ENCODE measurements at places on chromosomes 2 and 18.

- DNase-seq: no peak
Measured at GRCh38 chr2:162217598-162217997, 25.6 kb downstream of the FAP start.

GRCh38 chr2:120959426-120959825 is 223.8 kb downstream of the GLI2 start:
- DNase-seq: no peak

- DNase-seq: no peak
Measured at GRCh38 chr2:209348433-209348832, 75.4 kb upstream of the MAP2 start.

DNA sequence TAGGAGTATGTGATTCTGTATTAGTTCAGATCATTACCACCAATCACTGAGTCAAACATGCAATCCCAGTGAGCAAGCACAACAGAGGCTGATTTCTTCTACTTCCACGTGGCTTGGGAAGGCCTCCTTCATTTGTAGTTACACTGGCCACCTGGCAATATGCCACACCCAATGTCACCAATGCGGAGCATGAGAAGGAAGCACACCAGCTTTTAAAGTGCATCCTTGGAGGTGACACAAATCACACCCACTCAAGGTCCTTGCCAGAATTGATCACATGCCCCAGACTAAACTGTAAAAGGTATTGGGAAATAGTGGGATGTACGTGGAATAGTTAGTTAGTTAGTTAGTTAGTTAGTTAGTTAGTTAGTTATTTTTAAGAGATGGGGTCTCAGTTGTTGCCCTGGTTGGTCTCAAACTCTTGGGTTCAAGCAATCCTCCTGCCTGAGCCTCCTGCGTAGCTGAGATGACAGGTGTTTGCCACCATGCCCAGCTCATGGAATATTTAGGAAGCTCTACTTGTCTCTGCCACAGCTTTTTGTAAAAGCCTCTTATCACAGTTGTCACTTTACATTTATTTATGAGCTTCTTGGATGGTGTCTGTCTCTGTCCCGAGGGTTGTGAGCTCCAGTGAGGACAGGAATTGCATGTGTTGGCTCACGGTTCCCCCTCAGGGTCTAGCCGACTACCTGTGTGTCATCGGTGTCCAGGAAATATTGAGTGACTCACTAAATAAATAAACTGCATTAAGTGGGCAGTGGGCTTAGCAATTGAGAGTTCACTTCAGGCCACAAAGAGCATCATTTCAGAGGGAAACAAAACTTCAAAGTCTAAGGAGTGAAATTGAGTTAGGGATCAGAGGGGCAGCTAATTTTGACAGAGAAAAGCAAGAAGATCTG is 28.1 kb upstream of the CAB39 start:
- no peak for DNase-seq

DNA sequence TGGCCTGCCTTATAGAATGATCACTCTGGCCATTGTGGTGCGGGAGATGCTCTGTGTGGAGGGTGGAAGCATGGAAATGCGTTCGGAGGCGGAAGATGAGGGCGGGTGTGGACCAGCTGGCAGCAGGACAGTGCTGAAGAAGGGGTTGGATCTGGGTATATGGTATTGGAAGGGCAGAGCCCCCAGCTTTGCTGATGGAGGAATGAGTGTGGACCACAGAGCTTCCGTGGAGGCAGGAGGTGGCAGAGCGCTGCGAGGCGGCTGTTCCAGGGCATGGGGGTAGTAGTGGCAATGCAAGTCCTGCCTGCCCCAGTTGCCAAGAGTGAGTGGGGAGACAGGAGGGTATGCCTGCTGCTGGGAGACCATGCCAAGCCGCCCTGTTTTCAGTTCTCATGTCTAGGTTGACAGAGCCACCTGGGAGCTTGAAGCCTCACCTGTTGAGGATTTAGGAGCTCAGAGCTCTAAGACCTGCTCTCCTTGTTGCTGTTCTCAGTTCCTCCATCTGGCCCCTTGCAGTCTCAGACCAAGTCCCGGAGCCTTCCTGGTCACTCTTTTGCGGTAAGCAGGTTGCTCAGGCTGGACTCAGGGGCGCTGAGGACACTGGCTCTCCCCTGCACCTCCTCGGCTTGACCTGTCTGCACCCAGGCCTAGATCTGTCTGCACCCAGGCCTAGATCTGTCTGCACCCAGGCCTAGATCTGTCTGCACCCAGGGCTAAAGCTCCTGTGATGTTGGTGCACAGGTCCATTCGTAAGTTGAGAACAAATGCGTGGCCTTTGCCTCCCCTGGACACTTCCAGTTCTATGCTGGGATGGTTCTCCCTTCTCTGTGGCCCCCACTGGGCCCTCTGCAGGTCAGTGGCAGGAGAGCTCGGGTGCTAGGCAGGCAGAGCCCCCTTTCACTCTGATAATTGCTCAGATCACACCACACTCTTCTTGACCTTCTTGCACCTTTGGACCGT is 290.5 kb upstream of the HS6ST1 start:
- no peak for DNase-seq

DNA sequence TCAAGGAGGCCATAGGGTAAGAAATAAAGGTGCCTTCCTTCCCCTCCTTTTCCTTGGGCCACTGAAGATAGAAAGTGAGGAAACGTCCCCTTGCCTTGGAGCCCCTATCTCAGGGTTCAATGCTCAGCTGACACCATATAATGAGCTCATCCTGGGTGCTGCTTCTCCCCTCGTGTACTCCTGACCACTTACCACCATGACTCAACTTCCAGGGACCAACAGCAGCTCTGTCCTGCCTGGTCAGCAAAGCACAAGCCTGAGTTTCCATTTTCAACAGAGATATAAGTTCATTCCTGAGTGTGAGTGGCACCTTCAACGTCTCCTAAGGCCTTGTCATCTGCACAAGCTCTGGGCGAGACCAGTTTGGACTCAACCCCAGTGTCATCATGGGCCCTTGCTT is 151.2 kb downstream of the CAPN13 start:
- no peak for DNase-seq

GRCh38 chr2:71614976-71615766 is 161.8 kb downstream of the DYSF start:
- no peak for DNase-seq

- DNase-seq: no peak
Measured at GRCh38 chr2:187377340-187377739, 70.7 kb downstream of the CALCRL start.

DNA sequence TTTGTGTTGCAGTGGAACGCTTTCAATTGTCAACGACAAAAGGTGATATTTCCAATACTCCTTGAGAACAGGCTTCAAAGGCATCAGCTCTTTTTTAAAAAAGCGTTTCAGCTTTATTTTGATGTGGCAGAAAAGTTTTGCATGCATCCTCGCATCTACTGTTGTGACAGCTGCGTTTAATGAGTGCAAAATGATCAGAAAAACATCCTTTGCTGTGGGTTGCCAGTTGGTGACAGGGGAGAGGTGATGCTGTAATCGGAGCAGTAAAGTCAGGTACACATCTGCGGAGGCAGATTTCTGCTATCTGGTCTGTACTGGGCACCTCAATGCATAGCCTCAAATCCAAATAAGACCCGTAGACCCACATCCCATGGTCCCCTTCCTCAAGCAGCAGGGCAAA is 91.9 kb upstream of the POU3F3 start:
- DNase-seq: no peak

GRCh38 chr2:61759005-61759404 is 94.9 kb downstream of the FAM161A start:
- DNase-seq: no peak

DNA sequence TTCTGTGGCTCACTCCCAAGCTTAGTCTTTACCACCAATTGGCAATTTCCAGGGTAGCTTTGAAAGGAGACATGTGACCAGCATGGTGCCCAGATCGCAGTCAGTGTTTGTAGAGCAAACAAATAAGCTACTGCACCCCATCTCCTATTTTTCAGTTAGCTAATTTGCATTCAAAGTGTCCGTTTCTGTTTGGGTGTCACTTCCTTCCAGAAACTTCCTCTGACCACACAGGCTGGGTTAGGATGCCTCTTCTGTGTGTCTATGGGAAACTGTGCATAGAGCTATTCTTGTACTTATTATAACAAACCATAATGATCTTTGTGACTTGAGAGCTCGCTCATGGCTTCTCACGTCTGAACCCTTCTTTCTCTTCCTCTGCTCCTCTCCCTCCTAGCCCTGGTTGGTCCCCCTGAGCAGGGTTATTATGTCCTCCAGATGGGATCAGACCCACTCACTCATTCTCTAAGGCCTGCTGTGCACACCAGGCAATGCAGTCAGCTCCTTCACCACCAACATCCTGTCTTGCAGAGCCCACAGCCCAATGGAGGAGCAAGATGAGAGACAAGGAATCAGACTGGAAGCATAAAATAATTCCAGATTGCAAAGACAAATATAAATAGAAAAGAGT is 101.2 kb upstream of the ALK start:
- no peak for DNase-seq

DNA sequence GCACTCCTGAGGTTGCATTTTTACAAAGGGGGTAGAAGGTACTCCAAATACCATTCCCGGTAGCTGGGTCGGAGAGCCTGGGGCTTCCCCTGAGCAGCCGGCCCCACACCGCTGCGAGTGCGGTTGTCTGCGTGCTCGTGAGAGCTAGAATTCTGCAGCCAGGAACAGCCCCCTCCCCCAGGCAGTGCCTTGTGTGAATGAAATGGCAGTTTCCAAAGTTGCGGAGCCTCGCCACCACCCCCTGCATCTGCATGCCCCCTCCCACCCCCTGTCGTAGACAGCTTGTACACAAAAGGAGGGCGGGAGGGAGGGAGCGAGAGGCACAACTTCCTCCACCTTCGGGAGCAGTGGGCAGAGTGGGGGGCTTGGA is 1.1 kb downstream of the MYCN start:
- peak; percentile 30 for DNase-seq

DNA sequence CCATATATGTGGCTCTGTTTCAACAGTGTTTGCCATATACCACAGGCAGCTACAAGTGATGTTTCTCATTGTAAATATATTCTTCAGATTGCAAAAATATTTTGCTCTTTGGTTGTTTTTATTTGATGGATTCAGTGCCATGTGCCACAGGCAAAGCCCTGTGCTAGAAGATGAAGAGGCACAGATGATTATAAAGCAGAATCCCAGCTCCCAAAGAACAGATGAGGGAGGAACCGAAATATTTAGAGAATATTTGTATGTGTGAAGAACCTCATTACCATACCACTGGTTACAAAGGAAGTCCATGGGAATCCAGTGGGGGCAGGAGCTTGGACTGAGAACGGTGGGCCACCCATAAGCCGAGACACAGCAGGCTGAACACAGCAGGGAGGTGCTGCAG is 143.8 kb upstream of the NDUFV2 start:
- DNase-seq: no peak

DNA sequence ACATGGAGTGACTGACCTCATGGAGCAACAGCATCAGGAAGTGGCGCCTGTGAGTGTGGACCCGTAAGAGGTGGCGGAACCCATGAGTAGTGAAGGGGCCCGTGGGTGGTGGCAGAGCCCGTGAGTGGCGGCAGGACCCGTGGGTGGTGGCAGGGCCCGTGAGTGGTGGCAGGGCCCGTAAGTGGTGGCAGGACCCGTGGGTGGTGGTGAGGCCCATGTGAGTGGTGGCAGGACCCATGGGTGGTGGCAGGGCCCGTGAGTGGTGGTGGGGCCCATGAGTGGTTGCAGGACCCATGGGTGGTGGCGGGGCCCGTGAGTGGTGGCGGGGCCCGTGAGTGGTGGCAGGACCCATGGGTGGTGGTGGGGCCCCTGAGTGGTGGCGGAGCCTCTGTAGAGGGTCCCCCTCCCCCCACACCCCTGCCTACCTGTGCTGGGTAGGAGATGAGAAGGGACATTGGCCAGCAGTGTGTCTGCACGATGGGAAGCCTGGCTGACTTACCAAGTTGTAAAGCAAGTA is 407.7 kb upstream of the SALL3 start:
- no peak for DNase-seq

GRCh38 chr2:48200620-48201293 is 294.5 kb upstream of the FBXO11 start:
- DNase-seq: no peak

DNA sequence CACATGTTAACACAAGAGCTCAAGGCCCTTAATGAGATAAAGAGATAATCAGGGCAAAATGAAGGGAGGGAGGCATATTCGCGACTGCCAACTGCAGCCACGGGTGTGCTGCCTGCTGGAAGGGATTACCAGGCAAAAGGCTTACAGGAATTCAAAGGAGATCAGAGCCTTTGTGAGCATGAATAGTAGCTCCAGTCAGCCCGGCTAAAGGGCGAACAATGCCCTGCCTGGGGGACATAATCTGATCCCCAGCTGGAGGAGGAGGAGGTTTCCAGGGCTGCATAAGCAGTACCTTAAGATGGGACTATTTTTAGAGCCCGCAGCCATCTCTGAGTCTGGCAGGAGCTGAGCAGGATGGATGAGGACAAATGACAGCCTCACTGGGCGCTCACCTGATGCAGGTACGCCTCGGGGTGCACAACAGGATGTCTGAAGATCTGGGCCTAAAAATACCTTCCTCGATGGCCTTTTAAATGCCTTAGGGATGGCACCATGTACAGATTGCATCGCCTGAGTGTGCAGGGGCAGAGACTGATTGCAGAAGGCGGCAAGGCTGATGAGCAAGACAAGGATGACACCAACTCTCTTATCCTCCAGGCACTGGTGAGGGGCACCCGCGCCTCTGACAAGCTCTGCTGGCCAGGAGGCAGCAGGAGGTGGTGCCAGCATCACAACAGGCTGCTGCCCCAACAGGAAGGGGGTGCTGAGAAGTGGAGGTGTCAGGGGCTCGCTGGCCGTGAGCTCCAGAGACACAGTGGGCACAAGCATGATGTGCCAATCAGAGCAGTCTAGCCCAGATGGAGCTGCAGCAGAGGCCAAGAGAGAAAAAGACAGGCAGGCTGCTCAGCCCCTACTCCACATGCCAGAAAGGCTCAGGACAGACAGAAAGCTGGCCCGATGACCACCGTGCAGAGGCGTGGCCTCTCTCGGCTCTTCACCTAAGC is 111.4 kb downstream of the EIPR1 start:
- DNase-seq: no peak

DNA sequence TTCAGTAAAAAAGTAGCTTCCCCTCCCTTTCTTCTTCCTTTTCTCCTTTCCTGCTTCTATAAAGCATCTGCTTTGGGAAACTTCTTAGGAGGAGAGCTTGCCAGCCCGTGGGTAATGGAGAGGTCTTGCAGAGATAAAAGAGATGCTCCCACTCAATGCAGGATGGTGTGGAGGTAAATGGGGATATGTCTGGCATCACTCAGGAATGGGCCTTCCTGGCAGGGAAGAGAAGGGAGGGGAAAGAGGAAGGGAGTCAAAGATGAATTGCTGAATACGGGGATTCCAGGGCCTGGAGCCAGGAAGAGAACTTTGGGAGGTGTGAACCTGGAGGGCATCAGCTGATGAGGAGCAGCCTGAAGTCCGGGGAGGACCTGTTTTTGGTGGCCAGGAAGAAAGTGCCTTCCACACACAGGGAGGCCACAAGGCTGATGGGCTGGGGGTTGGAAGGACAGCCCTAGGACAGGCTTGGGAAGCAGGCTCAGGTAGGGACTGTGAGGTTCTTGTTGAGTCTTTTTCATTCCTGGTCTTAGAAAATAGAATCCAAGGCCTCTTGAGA is 25.2 kb downstream of the IL1B start:
- DNase-seq: no peak

- no peak for DNase-seq
Measured at GRCh38 chr2:228599781-228600180, 418.3 kb upstream of the SPHKAP start.

GRCh38 chr2:215238485-215239098 is 73.3 kb upstream of the ATIC start:
- no peak for DNase-seq

GRCh38 chr18:77111951-77112746 is 20.4 kb downstream of the MBP start:
- peak; percentile 57 for DNase-seq
